M059J (cell line): ENCODE measurements at places on chromosomes 7 and 10. TPM values are rescaled to one million over a fixed set of nuclear protein-coding genes. Genes with fewer than 3 reads are reported as not detected.
A peak's percentile ranks its signal among the peaks of the same experiment; 100 is the strongest.

DNA sequence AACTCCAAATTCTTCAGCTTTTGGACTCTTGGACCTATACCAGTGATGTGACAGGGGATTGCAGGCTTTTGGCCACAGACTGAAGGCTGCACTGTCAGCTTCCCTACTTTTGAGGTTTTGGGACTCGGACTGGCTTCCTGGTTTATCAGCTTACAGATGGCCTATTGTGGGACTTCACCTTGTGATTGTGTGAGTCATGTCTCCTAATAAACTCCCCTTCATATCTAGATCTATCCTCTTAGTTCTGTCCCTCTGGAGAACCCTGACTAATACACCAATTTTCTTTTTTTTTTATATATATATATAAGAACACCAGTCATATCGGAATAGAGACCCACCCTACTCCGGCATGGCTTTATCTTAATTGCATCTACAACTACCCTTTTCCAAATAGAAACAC lies 166.8 kb downstream of the ETV1 start:
- peak; percentile 79 for DNase-seq

GRCh38 chr7:35450456-35451214 lies 196.7 kb upstream of the TBX20 start:
- DNase-seq = no peak

XRCC2 gene
- total RNA-seq = 9.4 and 11.2 TPM in 2 replicates

MRPS16 gene
- total RNA-seq = 54.2 and 66.5 TPM in 2 replicates

GRCh38 chr7:20828947-20829346 lies 42.3 kb upstream of the SP8 start:
- DNase-seq = no peak
